ENCODE measurements at places on chromosomes 4 and X.

DNA sequence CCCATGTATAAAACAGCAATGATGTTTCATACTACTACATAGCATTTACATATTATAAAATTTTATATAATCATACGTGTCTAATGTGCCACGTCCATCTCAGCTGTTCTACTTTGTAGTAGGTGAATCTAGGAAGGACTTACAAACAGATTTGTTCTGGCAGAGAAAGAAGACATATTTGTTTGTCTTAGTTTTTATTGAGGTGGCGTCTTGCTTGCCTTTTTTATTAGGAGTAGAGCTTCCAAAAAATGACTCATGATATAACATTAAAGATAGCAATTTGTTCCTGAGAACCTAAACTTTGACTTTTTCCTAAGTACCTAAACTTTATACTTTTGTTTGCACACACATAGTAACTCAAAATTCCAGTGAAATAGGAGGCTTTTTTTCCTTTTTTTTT lies 64.6 kb downstream of the CLDN22 start:
- no peak for DNase-seq

DNA sequence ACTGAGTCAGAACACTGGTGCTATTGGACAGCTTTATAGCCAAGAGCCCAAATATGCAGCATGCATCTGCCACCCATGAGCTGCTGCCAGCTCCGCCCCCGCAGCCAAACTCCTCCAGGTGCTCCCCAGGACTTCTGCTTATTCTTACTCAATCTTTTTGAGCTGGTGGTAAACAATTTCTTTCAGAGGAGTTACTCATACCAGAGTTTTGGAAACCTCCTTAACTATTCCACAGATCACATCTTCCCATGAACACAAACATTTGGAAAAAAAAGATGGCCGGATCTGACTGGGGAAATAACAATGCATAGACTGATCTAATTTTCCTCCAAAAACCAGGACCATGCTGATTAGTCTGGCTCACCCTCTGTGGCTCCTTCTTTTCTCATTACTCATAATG lies 399.9 kb downstream of the GPM6A start:
- DNase-seq = no peak

DNA sequence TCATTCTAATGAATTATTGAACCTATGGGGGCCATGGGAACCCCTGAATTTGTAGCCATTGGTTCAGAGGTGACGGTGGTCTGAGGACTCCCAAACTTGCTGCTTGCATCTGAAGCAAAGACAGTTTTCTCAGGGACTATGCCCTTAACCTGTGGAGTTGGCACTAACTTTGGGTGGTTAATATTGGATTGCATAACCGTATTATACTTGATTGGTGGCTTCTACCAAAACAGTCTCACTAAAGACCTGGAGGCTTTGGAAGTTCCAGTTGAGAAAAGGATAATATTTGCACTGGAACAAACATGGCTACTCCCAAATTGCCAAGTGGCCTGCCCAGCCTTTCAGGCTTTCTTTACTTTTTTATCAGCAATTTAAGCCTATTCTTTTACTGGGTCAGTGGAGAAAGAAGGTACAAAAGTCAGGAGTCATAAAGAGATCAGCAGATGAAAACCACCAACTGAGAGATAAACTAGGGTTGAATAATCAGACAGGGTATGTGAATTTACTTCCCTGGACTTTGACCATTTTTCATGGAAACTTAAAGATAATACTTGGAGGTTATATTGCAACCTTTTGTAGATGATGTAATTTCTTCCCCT lies 7.9 kb upstream of the KLHL8 start:
- no peak for DNase-seq

DNA sequence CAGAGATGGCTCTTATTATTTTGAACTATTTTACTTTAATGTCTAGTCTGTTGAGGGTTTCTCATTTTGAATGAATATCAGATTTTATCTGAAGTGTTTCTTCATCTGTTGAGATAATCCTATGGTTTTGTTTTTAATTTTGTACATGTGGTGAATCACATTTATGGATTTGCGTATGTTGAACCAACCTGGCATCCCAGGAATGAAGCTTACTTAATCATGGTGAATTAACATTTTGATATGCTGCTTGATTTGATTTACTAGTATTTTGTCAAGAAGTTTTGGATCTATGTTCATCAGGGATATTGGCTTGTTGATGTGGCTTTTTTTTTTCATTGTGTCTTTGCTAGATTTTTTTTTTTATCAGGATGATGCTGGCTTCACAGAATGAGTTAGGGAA lies 2390.9 kb downstream of the PCDH7 start:
- DNase-seq = peak; percentile 37

DNA sequence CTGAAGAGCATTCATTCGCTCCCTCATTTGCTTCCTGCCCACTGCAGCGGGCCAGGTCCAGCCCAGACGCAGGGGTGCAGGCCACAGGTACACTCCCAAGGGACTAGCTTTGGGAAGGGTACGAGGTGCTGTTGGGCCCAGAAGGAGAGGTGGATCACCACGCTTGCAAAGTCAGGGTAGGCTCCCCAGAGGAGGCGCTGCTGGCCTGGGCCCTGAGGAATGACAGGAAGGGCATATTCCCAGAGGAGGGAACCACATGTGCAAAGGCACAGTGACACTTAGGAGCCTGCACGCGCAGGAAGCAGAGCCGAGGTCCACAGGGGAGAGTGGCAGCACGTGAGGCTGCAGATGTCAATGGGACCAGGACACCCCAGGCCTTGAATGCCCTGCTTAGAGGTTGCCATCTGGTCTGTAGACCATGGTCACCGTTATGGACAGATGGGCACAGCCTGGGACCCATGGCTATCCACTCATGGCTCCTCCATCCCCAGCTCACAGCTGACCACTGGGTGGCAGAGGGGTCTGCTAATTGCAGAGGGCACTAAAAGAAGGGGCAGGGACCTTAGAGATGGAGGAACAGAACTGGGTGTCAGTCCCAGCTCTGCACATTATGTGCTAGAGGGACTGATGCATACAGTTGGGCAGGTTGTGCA lies 7.9 kb downstream of the HTRA3 start:
- no peak for DNase-seq

GRCh38 chr4:139419388-139419914 lies 34.5 kb upstream of the RAB33B start:
- peak; percentile 90 for DNase-seq

- DNase-seq = no peak
Observed at GRCh38 chr4:6701371-6701770, 7.7 kb downstream of the S100P start.

DNA sequence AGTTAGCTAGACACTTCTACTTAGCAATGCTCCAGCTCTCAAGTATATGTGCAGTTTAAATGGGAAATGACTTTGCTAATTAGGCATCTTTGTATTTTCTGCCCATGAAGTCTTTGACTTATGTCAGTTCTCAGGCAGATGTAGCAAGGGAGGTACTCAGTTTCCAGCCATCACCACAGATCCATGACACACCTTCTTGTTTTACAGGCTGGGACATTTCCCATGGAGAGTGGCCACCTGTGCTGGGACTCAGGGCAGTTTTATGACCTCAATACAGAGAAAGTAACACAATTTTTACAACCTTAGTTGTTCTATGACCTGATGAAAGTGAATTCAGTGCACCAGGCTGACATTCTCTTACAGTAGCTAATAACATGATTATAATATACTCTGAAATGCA lies 280.7 kb upstream of the GK2 start:
- no peak for DNase-seq

DNA sequence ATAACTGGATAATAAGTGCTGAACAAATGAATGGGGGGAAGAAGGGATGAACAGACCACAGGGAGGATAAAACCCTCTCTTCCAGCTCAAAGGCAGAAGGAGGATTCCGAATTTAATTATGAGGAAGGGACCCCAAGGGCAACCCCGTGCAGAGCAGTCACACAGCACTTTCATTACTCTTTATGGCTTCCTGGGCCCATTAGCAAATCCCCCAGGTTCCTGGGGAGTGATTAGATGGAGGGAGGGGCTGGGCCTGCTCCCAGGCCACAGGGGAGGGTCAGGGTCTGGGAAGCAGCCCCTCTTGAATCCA lies 67.1 kb downstream of the PPP2R2C start:
- DNase-seq = no peak

DNA sequence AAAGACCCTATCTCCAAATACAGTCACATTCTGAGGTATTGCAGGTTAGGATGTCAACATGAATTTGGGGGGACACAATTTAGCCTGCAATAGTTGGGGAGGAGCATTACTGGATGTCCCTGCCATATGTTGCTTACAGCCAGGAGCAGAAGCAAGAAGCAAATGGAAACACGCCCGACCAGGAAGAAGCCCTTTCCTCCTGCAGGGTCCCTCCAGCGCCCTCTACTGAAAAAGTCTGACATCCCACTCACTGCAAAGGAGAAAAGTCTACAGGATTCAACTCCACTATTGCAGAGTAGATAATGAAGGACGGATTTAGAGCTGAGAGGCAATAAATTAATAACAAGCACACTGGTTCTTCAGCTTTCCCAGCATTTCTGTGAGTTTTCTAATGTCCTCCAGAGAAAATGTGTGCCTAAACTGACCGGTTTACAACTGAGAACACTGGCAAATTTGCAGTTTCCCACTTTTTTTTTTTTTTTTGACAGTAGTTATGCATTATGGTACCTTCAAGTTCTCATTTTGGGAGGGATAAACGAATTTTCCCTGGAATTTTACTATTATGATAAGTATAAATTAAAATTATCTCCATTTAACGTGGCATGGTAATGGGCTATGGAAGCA lies 31.7 kb downstream of the COQ2 start:
- peak; percentile 92 for DNase-seq

DNA sequence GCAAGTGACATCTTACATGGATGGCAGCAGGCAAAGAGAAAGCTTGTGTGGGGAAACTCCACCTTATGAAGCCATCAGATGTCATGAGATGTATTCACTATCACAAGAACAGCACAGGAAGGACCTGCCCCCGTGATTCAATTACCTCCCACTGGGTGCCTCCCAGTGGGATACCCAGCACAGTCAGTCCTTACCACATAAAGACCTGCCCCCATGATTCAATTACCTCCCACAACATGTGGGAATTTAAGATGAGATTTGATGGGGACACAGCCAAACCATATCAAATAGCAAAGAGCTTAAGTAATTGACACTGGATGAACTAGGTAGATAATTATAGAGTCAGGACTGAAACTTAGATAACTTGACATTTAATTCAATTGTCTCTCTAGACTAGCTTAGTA lies 85.6 kb downstream of the SLIT2 start:
- DNase-seq = peak; percentile 96

Measured in choroid plexus epithelial cell (primary cell).